ENCODE measurements at places on chromosomes 2 and 18.

DNA sequence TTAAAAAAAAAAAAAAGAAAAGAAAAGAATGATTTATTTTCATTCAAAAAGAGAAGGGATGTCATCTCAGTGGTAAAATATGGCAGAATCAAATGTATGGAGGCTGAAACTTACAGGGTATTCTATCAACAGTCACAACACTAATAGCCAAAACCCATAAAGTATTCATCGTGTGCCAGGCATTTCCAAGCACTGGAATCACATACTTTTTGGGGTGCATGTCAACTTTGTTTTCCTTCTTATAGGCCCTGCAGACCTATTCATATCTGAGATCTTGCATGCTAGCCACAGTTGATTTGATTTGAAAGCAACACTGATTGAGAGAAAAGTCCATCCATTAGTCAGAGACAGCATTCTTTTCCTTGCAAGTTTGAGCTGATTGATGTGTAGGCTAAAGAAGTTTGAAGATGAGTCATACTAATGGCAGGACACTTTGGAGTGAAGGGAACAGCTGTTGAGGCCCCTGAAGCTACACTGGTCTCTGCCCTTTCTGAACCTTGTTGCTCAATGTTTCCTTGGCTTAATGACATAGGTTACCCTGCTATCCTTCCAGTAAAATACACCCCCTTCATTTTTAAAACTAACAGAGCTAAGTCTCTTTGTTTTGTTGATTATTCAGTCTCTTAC is 22.0 kb downstream of the KATNAL2 start:
- ATAC-seq = peak; percentile 79

DNA sequence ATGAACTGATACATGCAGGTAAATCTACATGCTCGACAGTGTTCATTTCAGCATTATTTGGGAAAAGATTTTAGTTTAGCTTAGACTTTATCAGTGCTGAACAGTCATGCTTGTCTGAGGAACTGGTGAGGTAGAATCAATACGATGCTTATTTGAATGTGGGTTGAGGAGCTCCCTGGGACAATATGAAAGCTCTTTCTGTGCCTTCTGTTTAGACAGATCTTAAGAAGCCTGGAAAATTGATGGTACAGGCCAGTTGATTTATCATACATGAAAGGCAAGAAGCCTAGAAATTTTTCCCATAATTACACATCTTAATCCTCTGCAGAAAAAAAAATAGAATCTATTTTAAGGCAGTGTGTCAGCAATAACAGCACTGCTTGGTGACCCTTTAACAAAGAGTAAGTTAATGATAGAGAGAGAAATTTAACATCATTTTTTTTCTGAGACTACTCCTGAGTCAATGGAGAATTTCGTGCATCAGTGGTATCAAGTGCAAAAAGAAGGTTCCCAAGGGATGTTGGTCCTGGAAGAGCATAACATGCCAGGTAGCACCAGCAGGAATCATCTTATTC is 252.2 kb upstream of the CDH20 start:
- ATAC-seq = no peak

DNA sequence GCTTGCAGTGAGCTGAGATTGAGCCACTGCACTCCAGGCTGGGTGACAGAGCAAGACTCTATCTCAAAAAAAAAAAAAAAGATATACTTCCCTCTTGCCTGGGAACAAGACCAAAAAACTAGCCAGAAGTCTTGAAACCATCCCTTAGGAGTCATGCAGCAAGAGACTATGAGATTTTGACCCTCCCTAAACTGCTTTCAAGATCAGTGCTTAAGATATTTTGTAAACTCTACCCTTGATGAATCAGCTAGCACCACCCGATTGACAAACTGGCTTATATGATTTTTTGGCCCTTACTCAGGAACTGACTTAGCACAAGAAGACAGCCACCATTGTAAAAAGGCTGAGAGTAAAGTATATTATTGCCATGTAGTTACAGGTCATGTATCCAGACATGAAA is 3.8 kb downstream of the SULT1C3 start:
- ATAC-seq = no peak

GRCh38 chr2:177315364-177315763 is 50.8 kb upstream of the NFE2L2 start:
- no peak for ATAC-seq

DNA sequence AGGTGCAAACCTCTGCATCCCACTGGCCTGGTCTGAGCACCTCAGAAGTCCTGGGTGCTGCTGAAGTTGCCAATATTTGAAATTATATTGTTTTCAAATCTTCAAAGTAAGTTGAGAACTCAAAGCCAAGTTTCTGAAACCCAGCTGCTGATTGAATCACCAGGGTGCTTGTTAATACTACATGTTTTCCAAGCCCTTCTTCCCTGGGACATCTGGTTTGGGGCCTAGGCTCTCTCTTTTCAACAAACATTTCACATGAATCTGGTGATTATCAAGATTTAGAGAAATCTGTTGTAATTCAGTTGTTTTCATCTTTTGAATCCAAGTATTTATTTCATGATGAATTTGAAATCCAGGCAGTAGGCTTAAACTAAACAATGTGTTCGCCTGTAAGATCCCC is 24.4 kb downstream of the MLPH start:
- ATAC-seq = peak; percentile 28

GRCh38 chr2:202545523-202545922 is 89.2 kb upstream of the FAM117B start:
- ATAC-seq = no peak

GRCh38 chr2:155630760-155631159 is 701.8 kb downstream of the NR4A2 start:
- no peak for ATAC-seq

GRCh38 chr2:110984694-110985490 is 135.8 kb upstream of the BCL2L11 start:
- no peak for ATAC-seq

- no peak for ATAC-seq
These were observed 353.9 kb downstream of the SS18 start for GRCh38 chr18:25736516-25736915.

DNA sequence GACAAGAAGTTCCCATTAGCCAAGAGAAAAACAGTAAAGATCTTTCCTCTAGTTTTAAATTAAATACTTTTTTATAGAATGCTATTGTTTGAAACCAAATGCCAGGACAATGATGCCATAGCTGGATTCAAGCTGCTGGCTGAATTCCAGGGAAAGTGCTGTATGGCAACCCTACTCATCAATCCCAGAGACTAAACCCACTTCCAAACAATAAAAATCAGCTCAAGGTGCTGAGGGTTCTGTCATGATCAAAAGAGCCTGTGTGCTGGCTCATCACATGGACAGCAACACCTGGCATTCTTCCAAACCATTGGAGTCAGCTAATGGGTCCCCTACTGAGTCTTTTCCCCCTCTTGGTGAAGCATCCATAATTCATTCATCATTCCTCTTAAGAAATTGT is 53.7 kb upstream of the PARD3B start:
- no peak for ATAC-seq

DNA sequence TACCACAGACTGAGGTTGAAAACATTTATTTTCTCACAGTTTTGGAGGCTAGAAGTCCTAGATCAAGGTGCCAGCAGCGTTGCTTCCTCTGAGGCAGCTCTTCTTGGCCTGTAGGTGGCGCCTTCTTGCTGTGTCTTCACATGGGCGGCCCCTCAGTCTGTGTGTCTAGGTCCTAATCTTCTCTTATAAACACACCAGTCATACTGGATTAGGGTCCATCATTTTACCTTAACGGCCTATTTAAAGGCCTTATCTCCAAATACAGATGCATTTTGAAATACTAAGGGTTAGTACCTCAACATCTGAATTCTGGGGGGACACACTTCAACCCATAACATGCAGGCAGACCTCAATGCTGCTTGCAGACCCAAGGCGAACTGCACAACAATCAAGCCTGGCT is 4.4 kb upstream of the RMC1 start:
- no peak for ATAC-seq

GRCh38 chr2:241014764-241015163 is 16.3 kb downstream of the SNED1 start:
- ATAC-seq = no peak

GRCh38 chr2:136411946-136412345 is 294.0 kb upstream of the CXCR4 start:
- no peak for ATAC-seq

GRCh38 chr2:225531559-225531958 is 132.0 kb downstream of the NYAP2 start:
- no peak for ATAC-seq

Data from gastroesophageal sphincter (tissue), 4 donors.